ENCODE measurements at places on chromosomes 13 and 19.

DNA sequence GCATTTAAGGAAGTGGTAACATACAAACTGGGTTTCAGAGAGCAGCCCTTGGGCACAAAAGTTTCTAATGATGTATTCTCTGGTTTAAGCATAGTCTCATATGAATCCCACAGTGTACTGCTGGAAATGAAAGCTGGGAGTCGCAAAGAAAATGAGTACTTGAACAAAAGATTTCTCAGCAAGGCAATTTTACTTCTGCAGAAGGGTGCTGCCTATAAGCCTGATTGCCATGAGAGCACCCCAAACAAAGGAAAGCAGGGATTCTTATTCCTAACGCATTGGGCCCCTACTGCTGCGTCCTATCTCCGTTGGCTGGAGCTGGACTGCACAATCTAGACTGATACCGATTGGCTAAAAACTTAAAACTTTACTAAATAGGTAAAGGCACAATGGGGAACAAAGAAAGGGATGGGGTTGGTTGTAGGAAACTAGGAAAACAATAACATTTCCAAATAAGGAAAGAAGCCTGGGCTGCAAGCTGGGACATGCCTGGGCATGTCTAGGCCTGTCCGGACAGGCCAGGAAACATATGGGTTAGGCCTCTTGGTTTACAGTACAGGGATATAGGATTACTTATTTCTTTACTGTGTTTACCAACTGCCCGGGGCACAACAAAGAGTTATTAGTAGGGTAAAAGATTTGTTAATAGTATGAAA, 27.4 kb upstream of the VN1R4 start:
- DNase-seq = peak; percentile 6

- DNase-seq = no peak
Measured at GRCh38 chr19:48777720-48778119, 22.4 kb downstream of the FGF21 start.

DNA sequence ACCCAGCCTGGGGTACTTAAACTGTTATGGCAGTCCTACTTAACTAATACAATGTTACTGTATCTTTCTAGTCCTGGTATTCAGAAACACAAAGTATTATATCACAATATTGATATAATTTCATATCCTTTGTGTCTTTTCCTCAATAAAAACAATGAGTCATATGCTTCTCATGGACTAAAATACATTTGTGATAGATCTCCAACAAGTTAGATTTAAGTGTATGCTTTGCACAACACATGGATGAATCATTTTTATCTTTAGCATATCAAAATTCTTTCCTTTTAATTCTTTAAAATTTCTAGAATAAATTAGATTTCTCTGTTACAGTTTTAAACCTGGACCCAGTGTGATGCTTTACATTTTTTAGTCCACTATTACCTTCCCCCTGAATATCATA, 1357.8 kb upstream of the ATXN8OS start:
- no peak for DNase-seq

- DNase-seq = peak; percentile 3
Measured at GRCh38 chr13:59201841-59202240, 961.9 kb downstream of the DIAPH3 start.

GRCh38 chr19:6856749-6857372, 30.5 kb upstream of the ADGRE1 start:
- no peak for DNase-seq

DNA sequence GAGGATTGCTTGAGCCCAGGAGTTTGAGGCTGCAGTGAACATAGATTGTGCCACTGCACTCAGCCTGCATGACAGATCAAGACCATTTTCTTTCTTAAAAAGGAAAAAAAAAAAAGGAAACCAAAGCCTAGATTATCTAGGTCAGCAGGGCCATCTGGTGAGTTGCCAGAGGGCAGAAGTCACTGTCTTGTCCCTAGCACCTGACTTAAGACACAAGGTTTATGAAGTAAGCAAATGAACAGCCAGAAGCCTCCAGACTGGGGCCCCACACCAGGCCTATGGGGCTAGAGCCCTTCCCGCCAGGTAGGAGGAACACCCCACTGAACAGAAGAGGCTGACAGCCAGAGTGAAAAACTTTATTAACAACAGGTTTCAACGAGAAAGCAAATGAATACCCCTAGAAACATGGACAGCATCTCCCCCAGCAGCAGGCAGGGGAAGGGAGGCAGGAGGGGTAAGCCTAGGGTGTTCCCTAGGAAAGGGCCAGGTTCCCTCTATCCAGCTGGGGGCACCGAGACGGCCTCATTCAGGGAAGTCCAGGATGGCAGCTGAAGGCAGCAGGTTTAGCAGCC, 1.2 kb downstream of the WDR83 start:
- no peak for DNase-seq

- no peak for DNase-seq
Measured at GRCh38 chr19:3849092-3849491, 19.7 kb downstream of the ZFR2 start.

DNA sequence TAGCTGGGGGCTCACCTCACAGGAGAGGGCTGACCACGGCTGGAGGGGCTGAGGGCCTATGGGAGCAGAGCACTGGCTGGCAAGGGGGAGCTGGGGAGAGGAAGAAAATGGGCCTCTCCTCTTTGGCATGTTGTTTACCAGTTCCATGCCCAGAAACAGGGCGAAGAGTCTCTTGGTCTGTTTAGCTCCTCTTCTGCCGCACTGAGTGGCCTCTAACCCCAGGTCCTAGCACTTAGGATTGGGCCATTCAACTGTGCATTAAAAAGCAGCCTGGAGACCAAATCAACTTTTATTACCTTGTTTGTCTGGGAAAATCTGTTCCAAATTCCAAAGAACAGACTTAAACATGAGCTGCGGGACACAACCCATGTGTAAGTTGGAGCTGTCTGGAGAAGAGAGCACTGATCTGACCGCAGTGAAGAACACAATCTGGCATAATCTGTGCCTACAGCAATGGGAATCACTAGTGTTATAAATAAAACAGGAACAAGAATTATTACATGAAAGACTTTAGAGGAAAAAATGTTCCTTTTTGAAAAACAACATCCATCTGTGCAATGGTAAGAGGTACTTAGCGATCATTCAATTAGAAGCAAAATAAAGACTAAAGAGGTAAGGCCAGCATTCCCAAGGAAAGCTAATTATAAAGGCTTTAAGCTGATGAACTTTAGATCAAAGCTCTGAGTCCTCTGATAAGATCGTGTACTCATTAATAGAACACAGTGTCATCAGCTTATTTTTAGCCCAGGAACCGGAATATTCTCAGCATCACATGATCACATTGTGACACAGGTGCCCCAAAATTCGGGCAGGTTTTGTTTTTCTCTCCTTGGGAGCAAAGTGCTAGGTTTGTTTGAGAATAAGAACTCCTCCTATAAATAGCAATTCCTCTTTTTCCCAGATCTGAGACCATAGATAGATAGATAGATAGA, 243.2 kb downstream of the COL4A1 start:
- DNase-seq = no peak

DNA sequence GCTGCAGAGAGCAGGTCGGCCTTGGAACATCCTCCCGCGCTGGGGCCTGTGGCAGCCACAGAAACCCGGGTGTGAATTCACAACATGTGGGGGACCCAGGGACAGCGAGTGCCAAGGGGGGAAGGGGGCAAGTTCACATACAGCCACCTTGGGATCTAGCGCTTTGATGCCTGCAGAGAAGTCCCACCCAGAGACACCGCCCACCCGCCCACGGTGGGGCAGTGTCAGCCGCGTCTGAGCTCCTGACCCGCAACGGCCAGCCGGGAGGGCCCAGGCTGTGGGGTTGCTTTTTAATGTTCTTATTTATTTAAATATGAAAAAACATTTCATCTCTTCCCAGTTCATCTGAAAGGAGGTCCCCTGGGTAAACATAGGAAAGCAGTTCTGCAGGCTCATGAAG, 12.9 kb downstream of the MYDGF start:
- no peak for DNase-seq

DNA sequence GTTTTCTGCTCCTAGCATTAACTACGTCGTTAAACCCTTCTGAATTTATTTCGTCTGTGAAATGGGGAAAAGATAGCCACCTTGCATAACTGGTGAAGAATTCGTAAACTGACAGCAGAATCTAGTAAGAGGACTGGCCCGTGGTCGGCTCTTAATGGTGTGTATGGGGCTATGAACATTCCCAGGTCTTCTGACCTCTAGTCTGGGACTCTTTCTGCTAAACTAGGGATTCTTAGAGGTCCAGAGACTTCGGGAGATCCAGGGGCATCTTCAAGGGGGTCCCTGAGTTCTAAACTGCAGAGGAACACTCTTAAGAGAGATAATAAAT, 231.1 kb upstream of the SERP2 start:
- no peak for DNase-seq

DNA sequence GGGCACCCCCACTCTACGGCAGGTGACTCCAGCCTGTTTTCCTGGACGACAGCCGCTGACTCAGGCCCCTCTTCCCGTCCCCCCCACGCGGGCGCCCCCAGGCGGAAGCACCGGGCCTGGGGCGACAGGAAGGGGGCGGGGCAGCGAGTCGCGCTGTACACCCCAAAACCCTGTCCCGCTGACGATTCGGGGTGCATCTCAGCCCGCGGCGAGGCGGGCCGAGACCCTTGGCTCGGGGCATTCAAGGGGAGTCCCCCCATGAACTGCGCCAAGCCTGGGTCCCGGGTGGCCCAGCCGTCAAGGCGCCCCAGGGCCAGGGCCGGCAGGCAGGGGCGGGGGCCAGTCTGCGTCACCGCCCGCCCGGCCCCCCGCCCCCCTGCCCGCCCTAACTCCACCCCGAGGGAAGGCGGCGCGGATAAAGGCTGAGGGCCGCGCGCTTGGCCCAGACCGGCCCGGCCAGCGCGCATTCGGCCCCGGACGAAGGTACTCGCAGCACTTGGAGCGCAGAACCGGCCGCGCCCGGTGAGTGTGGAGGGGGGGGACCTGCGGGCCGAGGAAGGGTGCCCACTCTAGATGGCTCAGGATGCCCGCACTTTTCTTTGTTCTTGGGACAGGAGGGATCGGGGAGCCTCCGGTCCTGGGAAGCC, at the start of gene MIDN:
Gene MIDN (plus strand): TSS at position 445 of the 647 bp plus-strand sequence. CDS start 1,714 bp downstream, outside the sequence.
- peak; percentile 86 for DNase-seq

Measured in fibroblast of lung (primary cell).